ENCODE measurements at places on chromosomes 13 and 19. TPM values are rescaled to one million over a fixed set of nuclear protein-coding genes. Genes with fewer than 3 reads are reported as not detected.

GRCh38 chr19:18119717-18120105, 22.1 kb downstream of the MAST3 start:
- DNase-seq: no peak
- H3K27ac ChIP-seq: peak overlapping the region; percentile 17
- no peaks in the 10 kb centered on the region for H3K27me3 ChIP-seq
- peaks cover 29% of the 10 kb centered on the region for H3K36me3 ChIP-seq
- H3K4me3 ChIP-seq: no peak overlapping the region

GRCh38 chr13:73608157-73608516, 526.1 kb downstream of the KLF12 start:
- DNase-seq: no peak
- H3K27ac ChIP-seq: peak overlapping the region; percentile 49
- H3K36me3 ChIP-seq: no peaks in the 10 kb centered on the region
- no peaks in the 10 kb centered on the region for H3K4me1 ChIP-seq
- H3K4me3 ChIP-seq: no peak overlapping the region

GRCh38 chr19:33150852-33151518, 19.1 kb downstream of the WDR88 start:
- no peak overlapping the region for H3K27ac ChIP-seq
- H3K4me1 ChIP-seq: no peaks in the 10 kb centered on the region
- no peak overlapping the region for H3K4me3 ChIP-seq
- no peaks in the 10 kb centered on the region for H3K27me3 ChIP-seq

- no peaks in the 10 kb centered on the region for H3K36me3 ChIP-seq
- no peak for DNase-seq
- H3K4me1 ChIP-seq: no peaks in the 10 kb centered on the region
- no peak overlapping the region for H3K27ac ChIP-seq
Measured at GRCh38 chr13:113117911-113118260, 4.7 kb upstream of the F10 start.

GRCh38 chr13:101654883-101655282, 202.4 kb downstream of the ITGBL1 start:
- no peaks in the 10 kb centered on the region for H3K36me3 ChIP-seq
- no peaks in the 10 kb centered on the region for H3K27me3 ChIP-seq
- no peaks in the 10 kb centered on the region for H3K4me1 ChIP-seq
- H3K4me3 ChIP-seq: no peak overlapping the region
- DNase-seq: no peak
- no peak overlapping the region for H3K27ac ChIP-seq

GRCh38 chr19:52941941-52942385, 18.7 kb upstream of the ZNF888 start:
- peaks cover 10% of the 10 kb centered on the region for H3K4me1 ChIP-seq
- H3K4me3 ChIP-seq: peak overlapping the region; percentile 83
- no peaks in the 10 kb centered on the region for H3K36me3 ChIP-seq

GRCh38 chr13:111886217-111886945, 180.6 kb upstream of the SOX1 start:
- peaks cover 13% of the 10 kb centered on the region for H3K27me3 ChIP-seq
- no peaks in the 10 kb centered on the region for H3K36me3 ChIP-seq
- no peaks in the 10 kb centered on the region for H3K4me1 ChIP-seq
- H3K4me3 ChIP-seq: no peak overlapping the region
- H3K27ac ChIP-seq: no peak overlapping the region

The PSG6 gene
- total RNA-seq: not detected

The SIGLEC6 gene
- total RNA-seq: 9.4 TPM

Measured in upper lobe of right lung (tissue), 1 donor.